T-cell (primary cell): ENCODE measurements at places on chromosomes 12 and 14. TPM values are rescaled to one million over a fixed set of nuclear protein-coding genes. Genes with fewer than 3 reads are reported as not detected.

The ERP27 gene
- 14.7 TPM for total RNA-seq

The HAL gene
- 1.1 TPM for total RNA-seq

The FLRT2 gene
- total RNA-seq, result 0.03 TPM

DNA sequence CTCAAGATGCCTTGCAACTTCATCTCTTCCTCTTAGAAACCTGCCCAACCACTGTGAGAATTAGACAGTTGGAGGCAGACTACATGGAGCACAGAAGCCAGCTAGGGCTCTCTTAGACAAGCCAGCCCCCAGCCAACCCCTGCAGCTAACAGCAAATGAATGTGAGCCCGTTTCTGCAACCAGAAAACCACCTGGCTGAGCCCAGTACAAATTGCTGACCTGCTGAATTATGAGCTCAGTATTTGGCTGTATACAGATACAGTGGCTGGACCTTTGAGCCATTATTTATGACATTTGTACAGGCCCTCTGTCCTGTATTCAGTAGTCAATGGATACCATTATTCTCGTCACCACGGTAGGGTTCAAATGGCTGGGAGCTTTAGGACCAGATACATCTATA, 112.9 kb downstream of the TBX5 start:
- no peak for DNase-seq

DNA sequence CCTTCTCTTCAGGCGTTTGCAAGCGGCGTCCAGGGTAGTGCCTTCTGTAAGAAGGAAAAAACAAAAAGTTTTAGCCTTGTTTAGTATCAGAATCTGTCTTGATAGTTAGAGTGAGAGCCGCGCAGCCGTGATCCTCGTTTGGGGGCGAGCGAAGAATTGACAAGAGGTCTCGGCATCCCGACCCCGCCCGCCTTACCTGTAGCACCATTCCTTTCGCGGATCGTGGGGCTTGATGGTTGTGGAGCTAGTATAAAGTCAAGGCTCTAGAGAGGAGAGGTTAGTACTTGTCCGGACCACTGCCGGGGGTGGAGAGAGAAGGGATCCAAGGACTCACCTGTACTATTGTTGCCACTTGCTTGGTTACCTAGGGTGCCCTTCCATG, 494 bp downstream of the TMTC3 start:
- DNase-seq, result peak; percentile 20

DNA sequence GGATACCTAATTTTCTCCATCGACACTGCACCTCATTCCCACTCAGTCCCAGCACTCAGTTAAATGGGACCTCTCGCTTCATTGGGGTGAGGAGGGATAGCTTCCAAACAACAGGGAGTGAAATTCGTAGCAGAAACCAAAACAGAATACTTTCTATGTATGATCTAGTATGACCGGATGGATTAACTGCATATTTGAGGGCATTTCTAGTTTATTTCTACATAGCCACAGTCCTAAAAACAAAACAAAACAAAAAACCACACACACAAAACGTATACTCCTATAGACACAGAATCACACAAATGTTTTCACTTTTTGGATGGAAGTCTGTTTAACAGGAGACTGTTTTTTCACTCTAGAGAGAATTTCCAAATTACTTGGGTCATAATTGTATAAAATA, 307.5 kb upstream of the FKBP4 start:
- DNase-seq, result no peak

DNA sequence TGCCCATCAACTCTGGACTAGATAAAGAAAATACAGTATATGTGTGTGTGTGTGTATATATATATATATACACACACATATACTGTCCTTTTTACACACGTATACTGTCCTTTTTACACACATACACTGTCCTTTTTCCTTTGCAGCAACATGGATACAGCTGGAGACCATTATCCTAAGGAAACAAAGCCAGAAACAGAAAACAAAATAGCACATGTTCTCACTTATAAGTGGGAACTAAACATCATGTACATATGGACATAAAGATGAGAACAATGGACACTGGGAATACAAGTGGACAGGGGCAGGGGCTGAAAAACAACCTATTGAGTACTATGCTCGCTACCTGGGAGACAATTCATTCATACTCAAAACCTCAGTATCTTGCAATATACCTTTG, 23.7 kb downstream of the VDR start:
- no peak for DNase-seq

DNA sequence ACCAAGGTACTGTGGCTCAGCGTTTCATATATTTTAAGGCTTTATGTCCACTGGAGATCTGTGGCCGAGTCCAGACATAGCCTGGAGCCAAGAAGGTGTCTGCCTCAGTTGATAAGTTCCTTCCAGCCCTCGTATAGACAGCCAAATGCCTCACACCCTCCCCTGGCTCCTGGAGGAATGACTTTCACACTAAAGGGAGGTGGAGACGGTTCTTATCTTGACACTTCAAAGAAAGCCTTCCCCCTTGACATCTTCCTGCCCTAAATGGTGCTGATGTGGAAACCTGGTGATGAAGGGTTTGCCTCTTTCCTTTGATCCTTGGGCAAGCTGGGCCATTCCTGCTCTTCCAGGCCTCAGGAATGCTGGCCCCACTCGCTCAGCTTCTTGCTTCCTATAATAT, 474.8 kb upstream of the TBX3 start:
- no peak for DNase-seq

DNA sequence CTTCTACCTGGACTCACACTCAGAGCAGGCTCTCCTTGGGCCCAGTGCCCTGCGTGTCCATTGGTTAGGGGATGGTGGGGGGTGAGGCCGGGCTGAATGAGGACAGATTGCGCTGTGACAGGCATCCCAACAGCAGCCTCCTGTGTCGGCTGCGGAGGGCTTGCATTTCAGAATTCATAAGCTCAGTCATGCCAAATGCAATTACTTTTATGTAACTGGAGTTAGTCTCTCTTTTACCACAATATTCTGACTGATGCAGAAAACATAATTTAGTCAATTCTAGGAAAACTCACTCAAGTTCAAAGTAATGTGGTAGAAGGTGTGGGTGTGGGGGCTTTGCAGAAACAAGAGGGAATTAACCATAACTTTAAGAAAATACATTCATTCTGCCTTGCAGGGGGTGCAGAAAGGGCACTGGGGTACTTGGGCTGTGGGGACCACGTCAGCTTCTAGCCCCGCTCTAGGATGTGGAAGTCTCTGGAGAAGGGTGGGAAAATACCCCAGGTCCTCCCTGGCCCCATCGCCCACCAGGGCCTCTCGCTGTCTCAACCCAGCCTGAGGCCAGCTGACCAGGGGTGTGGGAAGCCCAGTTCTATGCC, 257.7 kb downstream of the ADGRD1 start:
- no peak for DNase-seq

GRCh38 chr12:12635651-12636050, 24.0 kb downstream of the CREBL2 start:
- DNase-seq, result no peak
